ENCODE measurements at places on chromosomes 7 and 10.
A peak's percentile ranks its signal among the peaks of the same experiment; 100 is the strongest.

GRCh38 chr10:123507298-123507697 lies 158.9 kb upstream of the GPR26 start:
- DNase-seq, result no peak

GRCh38 chr10:127871631-127872010 lies 21.1 kb downstream of the CLRN3 start:
- no peak for DNase-seq

DNA sequence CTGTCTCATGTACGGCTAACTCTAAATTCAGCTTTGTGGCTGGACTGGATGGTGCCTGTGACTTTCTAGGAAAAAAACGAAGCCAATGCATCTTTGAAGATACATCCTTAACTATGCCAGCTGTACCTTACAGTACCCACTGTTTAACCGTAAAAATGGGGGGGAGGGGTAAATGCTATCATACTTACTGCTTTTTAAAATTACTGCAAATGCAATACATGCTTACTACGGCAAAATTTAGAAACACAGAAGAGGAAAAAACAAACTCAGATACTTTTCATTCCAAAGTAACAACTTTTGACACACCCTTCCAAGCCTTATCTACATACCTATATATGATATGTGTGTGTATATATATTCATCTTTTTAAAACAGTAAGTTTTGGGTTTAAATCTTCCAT lies 20.4 kb upstream of the GLCCI1 start:
- no peak for DNase-seq

DNA sequence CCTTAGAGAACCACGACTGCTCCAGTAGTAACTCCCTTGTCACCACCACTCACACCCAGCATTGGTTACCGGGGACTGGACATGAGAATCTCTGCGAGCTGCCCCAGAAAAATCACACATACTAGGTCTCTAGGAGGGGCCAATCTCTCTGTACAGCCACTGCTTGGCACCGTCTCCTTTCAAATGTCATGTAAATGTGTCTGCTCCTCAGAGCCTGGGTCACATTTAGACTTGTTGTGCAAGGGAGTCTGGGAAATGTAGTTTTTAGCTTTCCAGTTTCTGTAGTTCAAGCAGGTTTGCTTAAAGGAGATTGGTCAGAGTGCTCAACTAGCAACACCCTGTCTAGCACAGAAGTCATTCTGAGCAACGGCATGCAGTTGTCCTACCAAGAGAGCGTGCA lies 60.0 kb downstream of the CHN2 start:
- no peak for DNase-seq

DNA sequence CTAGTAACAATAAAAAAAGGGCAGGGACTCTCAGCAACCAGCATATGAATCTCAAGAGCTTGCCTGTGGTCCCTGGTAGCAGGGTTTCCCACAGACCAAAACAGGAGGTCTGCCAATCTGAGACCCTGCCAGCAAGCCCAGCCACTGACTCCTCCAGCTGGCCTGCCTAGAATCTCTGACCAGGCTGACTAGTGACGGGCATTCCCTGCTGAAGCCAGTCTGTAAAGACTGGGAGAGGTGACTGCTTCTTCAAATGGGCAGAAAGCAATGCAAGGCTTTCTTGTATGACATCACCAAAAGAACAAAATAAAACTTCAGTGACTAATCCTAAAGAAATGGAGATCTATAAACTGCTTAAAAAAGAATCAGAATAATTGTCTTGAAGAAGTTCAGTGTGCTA lies 249.4 kb downstream of the TCF7L2 start:
- DNase-seq, result peak; percentile 63

GRCh38 chr7:107179326-107180164 lies 10.7 kb downstream of the HBP1 start:
- no peak for DNase-seq

- DNase-seq, result no peak
Measured at GRCh38 chr10:62528441-62528840, 154.3 kb downstream of the ZNF365 start.

GRCh38 chr10:5428133-5428532 lies 15.8 kb downstream of the NET1 start:
- no peak for DNase-seq
